ENCODE measurements at places on chromosomes 5 and 9.
A peak's percentile ranks its signal among the peaks of the same experiment; 100 is the strongest.

- DNase-seq = no peak
Measured at GRCh38 chr9:69771775-69772418, 12.1 kb upstream of the PTAR1 start.

- peak; percentile 35 for DNase-seq
Measured at GRCh38 chr5:40689438-40689837, 9.7 kb downstream of the PTGER4 start.

DNA sequence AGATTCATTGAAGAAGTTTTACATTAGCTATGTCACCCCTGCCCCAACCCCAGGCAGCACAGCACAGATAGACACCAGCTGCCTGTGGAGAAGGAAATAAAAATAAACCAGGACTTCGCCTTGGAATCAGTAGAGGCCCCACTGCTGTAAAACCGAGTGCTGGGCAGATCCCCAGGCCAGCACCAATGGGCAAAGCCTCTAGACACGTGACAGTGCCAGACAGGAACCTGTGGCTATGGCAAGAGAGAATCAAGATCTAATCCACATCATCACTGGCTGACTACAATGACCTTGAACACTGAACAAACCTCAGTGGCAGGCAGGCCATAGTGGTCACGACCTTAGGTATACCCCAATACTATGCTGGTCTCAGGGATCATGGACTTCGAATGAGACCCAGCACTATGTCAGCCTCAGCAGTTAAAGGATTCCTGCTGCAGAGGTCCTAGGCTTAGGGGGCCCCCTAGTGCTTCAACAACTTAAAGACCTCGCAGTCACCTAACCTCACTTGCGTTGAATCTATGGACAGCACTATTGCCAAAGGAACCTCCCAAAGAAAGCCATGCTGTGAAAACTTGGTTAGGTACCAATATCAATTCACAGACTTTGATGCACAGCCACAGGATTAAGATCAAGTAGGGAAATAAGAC, 2118.6 kb upstream of the C9orf72 start:
- DNase-seq = no peak

DNA sequence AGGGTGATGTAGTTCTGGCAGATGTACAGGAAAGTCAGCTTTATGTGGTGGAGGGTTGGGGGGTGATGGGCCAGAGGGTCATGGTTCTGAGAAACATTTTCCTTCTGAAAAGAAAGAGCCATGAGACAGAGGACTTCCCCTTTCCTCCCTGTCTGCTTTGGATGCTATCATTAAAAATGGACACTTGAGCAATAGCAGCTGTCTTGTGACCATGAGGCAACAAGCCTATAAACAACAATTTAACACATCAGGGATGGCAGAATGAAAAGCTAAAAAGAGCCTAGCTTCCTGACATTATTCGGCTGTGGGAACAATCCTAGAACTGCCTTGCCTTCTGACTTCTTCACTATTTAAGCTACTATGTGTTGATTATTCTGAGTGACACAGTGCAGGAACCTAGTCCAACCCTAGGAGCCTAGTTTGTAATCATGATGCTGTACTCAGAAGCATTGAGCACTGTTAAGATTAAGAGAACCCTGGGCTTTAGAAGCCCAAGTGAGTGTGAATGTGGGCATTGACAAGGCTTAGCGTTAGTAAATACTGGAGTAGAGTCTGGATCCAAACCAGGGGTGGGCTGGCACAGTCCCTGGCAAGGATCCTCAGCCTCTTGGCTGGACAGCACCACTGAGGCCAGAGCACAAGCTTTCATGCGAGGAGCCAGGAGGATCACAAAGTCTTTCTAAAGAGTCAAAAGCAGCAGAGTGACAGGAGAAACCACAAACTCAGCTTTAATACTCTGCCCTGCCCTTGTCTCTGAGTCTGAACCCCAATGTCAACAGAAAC, 178.5 kb upstream of the EGFLAM start:
- no peak for DNase-seq

- no peak for DNase-seq
Measured at GRCh38 chr5:145774442-145774841, 60.7 kb downstream of the PRELID2 start.

DNA sequence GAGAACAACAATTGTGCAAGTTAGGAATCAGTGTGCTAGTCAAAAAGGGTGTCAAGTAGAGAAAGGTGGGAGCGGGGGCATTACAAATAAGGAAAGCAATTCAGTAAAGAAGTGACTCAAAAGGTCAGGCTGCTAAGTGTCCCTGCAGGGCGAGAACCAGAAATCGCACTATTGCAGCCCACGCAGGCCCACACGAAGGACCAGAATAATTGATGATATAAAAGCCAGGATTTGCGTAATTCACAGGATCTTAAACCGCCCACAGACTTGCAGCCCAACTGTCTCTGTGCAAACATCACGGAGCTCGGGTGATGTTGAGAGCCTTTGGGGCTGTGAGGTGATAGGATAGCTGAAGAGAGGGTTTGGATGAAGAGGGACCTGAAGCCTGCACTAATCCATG, 349.0 kb downstream of the BRINP1 start:
- no peak for DNase-seq

DNA sequence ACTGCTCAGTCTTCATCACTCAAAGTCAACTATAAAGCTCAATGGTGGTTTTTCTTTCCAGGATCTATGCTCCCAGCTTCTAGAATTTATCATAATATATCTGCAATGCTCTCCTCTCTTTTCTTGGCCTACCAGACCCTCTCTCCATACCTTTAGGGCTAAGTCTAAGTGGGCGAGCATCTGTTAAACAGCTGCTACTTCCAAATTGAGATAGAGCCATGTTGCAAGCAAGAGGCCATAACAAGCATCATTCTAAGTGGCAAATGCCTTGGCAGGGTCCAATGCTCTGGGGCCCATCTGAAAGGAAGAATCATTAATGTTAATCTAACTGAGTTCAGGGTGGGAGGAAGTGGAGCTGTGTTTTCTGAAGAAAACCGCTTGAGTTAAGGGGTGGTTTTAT, 324.0 kb downstream of the TLR4 start:
- DNase-seq = no peak

- DNase-seq = no peak
Measured at GRCh38 chr5:177423671-177424070, 2.8 kb upstream of the GRK6 start.

DNA sequence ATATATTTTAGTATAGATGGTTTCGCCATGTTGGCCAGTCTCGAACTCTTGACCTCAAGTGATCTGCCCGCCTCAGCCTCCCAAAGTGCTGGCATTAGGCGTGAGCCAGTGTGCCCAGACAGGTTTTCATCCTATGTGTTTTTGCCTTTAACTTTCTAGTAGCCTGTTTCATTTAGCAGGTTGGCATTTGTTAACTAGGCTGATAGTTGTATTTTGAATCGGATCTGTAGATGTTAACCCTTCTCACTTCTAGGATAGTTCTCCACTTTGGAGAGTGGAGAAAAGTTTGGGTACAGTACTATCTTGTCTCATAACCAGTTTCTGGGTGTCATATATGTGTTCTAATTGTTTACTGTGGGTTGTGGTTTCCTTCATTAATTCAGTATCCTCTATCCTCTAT, 7.3 kb upstream of the FGF18 start:
- no peak for DNase-seq

- DNase-seq = no peak
Measured at GRCh38 chr5:60332244-60333004, 367.5 kb downstream of the DEPDC1B start.

DNA sequence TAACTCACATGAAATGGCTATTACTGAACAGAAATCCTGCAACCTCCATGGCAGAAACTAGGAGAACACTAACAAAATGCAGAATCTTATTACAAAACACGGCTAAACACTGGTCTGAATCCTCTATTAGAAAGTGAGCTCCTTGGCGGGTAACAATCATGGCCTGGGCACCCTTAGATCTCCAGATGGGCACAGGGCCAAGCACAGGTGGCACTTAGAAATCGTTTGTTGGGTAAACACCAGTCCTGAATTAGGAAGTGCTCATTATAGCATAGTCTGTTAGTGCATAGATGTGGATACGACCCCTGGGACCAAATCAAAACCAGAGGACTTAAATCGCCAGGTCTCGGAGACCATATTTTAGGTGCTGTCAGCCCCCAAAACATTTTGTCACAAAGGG, 14.4 kb downstream of the VDAC1 start:
- no peak for DNase-seq
